ENCODE measurements at places on chromosomes 13 and 19.

DNA sequence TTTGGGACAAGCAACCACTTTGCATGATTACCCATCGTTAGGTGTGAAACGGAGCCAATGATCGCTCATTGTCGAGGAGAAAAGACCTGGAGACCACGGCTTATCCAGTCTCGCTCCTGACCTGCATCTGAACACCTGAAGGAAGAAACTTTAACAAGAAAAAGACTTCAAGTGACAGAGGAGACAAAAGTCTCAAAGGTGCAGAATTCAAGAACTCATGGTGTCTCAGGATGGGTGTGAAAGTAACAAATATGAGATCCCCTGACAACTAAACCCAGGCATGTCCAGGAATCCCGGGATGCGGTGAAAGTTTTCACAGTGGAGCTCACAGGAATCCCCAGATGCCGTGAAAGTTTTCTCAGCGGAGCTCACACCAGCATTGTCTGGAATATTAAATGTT, 6.3 kb upstream of the ATP11A start:
- no peak for DNase-seq

DNA sequence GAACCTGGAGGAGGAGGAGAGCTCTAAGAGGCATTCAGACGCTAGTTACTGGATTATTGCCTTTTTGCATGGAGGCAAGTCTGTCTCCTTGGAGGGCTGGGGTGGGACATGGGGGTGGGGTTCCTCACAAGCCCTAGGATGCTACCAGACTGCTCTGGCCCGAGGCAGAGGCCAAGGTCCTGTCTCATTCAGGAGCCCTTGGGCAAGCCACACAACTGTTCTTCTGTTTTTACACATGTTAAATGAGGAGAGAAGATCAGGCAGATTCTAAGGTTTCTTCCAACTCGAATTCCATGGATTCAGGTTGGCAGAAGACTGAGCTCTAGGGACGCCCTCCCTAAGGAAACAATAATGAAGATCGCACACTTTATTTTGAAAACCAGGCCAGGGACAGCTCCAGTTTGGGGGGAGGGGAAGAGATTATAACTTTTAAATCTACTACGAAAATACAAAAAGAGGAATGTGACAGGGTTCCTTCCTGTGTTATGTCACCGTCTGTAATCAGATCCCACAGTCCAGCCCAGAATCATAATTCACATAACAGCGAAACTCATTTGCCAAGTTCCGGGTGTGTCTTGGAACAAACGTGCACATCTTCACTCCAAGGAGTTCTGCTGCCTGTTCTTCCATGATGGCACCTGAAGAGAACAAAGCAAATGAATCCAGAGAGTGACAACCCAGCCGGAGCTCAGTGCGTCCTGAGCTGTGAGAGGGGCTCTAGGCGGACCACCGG, 25.2 kb downstream of the IL17D start:
- no peak for DNase-seq

DNA sequence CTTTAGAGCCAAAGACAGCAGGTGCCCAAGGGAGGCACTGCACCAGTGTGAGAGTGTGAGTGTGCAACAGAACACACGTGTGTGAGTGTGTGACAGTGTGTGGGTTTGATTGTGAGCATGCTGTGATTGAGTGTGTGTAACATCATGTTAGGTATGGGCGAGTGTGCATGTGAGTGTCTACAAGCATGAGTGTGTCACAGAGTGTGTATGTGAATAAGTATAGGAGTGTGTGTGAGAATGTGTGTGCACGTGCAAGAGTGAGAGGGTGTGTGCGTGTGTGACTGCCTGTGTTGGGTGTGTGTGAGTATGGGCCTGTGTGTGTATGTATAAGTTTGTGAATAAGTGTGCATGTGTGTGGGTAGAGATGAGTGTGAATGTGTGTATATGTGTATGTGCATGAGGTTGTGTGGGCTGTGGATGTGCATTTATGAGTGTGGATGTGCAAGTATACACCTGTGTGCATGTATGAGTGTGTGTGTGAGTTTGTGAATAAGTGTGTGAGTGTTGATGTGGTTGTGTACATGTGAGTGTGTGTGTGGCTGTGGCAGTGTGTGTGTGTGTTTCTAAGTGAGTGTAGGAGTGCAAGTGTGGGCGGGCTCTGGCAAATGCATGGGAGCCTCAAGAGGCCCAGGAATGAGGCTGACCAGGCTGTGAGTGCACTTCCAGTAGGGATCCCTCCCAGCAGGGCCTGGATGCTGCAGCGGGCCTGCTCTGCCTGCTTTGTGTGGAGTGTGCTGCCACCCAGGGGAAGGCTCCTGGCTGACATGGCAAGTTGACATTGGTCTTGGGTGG, 198.4 kb downstream of the COL4A1 start:
- DNase-seq: peak; percentile 71

GRCh38 chr13:50366488-50367174, 351.4 kb downstream of the KCNRG start:
- DNase-seq: no peak

DNA sequence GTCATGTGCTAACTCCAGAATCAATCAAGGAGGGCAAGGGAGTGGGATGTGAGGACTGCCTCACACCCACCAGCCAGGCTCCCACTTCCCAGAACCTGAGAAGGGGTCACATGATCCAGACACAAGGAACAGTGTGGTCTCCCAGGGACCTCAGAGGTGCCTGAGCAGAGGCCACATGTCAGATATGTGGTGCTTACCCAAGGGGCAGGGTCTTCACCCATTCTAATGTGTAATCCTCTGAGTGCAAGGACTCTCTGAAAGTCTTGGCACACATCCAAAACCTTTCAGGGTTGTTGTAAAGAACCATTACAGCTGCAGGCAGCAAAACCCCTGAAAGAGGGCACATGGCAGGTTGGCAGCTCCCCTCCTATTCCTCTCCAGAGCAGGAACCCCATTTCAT, 656.6 kb downstream of the UQCRFS1 start:
- no peak for DNase-seq

- DNase-seq: peak; percentile 81
Observed at GRCh38 chr19:17855280-17856152, 4.2 kb upstream of the RPL18A start.

DNA sequence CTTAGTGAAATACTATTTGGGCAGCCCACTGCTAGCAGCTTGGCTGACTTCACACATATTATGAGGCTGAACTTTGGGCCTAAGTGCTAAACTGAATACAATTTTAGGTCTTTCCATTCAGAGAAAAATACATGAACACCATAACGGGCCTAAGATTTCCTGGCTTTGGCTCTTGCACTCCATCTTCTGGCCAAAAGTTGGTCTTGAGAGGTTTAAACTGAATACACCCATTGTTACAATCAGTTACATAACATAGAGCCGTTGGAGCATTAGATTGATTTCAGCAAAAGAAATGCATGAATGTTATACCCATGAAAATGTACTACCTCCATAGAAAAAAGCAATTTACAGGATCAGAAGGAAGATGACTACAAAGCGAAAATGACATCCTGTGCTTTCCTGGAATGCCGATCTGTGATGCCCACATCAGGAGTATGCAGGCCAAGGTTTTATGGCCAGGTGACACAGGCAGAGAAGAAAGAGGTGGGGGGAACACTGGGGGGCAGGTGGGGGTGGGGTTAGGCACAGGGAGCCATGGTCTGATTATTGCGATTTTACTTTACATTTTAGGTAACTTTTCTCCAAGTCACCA, 11.1 kb upstream of the SHISA2 start:
- DNase-seq: peak; percentile 30

DNA sequence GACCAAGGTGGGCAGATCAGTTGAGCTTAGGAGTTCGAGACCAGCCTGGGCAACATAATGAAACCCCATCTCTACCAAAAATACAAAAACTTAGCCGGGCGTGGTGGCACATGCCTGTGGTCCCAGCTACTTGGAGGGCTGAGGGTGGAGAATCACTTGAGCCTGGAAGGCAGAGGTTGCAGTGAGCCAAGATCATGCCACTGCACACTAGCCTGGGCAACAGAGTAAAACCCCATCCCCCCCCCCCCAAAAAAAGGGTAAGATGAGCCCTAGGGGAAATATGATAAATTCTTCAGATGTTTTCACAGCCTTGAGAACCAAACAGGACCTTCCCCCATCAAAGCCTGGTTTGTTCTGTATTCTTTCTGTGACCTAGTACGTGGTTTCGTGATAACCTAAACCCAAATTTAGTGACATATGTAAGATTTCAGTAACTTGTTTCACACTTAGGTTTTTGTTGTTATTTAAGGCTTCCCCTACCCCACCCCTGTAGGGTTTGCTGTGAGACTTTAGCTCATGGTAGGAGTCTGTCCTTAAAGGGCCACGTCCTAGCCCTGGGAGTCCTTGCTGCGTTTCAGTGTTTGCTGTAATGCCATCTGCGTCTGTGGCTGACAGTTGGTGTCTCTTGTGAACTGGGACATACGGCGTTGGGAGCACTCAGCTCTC, 49.6 kb downstream of the MYO9B start:
- no peak for DNase-seq

- no peak for DNase-seq
Observed at GRCh38 chr19:47094557-47095475, 18.8 kb downstream of the ZC3H4 start.

DNA sequence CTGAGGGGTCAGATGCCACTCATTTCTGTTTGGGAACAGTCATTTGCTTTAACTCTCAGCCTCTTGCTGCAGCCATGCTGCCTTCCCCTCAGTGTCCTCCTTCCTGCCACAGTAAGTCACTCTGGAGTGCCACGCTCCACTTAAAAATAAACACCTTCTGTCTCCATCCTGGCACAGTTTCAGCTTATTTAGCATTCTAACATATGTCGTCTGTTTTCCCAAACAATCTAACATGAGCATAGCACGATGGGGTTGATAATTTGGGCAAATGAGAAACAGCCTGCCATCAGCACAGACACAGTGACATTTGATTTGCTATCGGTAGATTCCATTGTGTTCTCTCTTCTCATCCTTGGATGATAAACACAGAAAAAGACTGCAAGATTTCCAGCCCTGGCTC, 768.6 kb downstream of the UQCRFS1 start:
- DNase-seq: no peak

- no peak for DNase-seq
Observed at GRCh38 chr19:19653597-19654147, 9.8 kb downstream of the ATP13A1 start.

- no peak for DNase-seq
Observed at GRCh38 chr19:18761531-18762110, 29.5 kb downstream of the COMP start.

DNA sequence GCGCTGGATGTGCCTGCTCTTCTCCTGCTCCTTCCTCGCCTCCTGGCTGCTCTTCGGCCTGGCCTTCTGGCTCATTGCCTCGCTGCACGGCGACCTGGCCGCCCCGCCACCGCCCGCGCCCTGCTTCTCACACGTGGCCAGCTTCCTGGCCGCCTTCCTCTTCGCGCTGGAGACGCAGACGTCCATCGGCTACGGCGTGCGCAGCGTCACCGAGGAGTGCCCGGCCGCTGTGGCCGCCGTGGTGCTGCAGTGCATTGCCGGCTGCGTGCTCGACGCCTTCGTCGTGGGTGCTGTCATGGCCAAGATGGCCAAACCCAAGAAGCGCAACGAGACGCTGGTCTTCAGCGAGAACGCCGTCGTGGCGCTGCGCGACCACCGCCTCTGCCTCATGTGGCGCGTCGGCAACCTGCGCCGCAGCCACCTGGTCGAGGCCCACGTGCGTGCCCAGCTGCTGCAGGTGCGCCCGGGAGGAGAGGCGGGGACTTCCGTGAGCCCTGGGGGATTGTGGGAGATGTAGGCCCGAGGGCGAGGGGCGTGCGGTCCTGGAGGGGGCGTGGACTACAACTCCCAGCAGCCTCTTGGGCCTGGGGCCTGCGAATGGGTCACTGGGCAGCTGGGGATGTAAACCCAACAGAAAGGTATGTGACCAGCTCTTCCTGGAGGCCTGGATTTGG, 6.7 kb downstream of the KCNJ14 start:
- no peak for DNase-seq

DNA sequence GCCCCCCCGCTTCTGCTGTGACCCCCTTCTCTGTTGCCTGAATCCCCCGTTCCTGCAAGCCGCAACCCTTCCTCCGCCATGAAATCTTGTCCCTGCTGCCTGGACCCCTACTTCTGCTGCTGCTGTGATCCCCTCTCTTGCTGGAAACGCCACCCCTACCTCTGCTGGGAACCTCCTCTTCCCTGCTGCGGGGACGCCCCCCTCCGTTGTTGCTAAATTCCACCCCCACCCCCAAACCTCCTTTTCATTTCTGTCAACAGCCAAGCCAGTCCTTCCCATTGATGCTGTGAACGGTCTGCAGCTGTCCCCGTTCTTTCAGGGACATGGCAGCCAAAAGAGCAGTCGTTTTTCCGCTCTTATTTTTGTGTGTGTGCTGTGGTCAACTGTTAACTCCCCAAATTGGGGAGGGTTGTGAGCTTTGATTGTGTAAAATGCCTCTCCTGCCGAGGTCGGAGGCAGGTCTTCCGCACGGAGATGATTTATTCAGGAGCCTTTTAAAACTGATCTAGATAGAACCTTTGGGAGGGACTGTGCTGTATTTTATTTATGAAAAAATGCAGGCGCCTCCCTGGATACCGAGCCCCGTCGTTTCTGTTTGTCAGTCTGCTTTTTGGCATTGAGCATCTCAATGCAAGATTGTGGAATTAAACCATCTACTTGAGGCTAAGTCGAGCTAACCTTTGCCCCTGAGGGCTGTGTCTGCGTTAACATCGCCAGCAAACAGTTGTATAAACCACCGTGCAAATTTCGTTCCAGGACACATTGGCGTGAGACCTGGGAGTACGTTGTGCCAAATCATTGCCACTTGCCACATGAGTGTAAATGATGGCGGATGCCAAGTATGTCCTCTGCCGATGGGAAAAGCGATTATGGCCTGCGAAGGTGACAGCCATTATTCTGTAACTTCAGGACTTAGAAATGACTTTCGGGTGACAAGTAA, 27.9 kb upstream of the NDUFS7 start:
- DNase-seq: no peak

DNA sequence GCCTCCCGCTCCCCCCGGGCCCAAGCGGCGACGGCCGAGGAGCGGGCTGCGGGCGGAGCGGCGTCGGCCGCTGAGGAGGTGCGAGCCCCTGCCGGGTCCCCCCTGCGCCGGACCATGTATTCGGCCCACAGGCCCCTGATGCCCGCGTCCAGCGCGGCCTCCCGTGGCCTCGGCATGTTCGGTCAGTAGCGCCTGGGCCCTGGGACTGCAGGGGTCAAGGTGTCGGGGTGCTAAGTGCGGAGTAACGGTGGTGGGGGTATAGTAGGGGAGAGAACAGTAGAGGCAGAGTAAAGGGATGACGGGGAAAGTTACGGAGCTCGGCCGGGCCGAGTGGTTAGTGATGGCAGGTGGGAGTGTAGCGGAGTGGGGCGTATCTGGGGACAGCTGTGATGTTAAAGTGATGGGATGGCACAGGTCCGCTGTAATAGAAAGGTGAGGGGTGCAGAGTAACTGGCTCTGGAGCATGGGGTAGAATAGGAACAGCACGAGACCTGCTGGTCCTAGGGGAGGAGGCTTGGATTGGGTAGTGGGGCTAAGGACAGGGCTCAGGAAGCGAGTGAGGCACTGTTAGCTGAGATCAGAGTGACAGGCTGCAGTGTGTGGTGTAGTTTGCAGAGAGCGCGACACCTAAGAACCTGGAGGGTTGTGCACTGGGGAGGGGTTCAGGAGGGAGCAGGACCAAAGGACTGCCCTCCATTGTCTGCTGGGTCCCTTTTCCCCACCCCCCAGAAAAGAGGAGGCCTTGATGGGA, 15.7 kb downstream of the CIC start:
- no peak for DNase-seq

Measured in urothelium cell line (cell line).